Brain microvascular endothelial cell (primary cell): ENCODE measurements at places on chromosomes 5 and 9.

DNA sequence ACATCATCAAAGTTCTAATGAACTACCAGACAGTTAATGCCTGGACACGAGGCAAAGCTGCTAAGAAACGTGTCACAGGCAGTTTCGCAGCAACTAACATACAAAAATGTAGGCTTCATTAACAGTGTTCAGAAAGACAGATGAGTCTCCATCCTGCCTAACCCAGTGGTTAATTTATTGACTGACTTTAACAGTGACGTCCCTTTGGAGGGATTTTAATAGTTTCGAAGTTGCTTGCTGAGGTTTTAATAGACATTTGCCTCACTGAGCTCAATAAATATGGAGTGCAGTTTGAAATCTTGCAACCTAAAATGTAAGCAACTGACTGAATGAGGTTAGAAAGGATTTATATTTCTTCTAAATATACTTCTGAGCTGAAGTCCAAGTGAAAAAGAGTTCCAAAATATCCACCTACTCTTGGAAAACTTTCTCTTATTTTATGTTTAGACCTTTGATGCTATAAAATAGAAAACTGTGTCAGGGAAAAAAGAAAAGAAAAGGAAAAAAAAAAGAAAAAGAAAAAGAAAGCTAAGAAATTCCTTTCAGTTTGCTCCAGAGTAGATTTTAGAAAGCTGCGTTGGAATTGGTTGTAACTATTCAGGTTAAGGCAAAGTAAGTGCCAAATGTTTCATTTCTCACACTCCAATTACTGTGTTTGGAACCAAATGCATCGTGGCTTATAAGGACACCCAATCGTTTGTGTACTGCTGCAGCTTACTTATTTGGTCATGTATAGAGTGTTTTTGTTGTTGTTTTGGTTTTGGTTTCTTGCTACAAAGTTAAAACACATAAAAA lies 2016.6 kb downstream of the MAT2B start:
- DNase-seq, result no peak

GRCh38 chr5:75611311-75612225 lies at the start of gene ANKDD1B:
Gene ANKDD1B (plus strand): TSS chr5:75611453. CDS start chr5:75611635, 182 bp downstream.
- DNase-seq, result peak; percentile 60

DNA sequence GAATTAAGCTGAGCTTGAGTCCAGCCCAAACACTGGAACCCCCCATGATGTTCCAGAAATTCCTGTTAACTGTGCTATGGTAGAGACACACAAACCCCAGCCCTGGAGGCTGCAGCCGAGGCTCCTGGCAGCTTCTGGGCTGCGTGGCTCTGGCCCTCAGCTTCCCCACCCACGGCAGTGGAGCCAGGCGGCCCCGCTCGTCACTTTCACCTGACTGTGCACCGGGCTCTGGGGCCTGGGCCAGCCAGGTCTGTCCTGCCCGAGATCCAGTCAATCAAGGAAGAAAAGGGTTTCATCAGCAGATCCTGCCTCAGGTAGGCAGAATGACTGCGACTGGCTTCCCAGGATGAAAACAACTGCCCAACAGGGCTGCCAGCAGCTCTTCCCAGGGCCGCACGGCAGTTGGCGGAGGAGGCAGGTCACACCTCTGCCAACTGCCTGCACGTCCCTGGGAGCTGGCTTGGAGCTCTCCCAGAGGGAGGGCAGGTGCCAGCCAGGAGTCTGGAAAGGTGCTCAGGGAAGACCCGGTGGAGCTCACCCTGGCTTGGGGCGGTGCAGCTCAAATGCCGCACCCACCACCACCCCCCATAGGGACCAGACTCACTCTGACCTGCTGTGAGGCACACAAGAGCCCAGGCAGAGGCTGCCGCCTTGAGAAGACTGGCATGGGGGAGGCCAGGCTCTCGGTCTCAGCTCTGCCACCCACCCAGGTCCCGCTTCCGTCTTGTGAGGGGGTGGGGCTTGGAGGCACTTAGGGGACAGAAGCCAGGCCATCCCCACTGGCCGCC lies 20.7 kb downstream of the BRD3 start:
- no peak for DNase-seq

GRCh38 chr5:8710426-8710930 lies 835.4 kb downstream of the SEMA5A start:
- no peak for DNase-seq

- no peak for DNase-seq
These were observed 40.6 kb downstream of the ADCY2 start for GRCh38 chr5:7436521-7436920.

DNA sequence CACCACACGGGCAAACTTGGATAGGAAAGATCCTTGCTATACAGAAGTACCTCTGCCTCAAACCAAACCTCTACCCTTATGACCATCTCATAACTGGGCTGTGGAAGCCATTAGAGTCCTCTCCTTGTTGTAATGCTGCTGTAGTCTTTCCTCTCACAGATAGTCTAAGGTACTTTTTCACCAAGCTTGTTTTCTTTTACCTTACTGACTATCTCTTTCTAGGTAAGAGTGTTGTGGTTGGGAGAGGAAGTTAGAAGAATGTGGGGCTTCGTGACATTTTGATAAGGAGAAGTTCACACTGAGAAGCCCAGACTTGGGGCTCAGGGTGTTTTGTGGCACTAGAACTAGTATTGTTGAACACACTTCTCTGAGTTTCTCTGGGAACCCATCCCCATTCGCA lies 8.9 kb downstream of the CFAP95 start:
- no peak for DNase-seq

- no peak for DNase-seq
These were observed 32.2 kb downstream of the ALDH7A1 start for GRCh38 chr5:126562823-126563222.

DNA sequence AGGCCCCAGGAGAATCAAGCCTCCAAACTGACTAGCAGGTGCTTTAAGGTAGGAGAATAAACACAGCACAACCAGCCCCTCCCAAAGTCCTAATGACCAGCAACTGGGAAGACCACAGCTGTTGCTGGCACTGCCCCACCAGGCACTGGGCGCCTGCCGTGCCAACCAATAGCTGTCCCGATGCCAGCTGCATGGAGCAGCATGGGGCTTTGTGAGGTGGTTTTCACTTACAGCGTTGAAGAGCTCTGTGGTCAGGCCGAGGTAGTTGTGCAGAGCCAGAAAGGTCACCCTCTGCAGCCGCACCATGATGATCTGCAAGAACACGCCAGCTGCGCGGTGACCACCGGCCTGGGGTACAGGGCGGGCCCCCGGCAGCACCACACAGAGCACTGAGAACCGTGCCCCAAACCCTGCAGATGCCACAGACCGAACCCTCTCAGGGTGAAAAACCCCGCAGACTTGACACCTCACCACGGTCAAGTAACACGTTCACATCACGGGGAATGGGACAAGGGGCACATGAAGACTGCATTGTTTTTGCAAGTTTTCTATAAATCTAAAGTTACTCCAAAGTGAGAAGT lies 28.7 kb downstream of the PNPLA7 start:
- no peak for DNase-seq

DNA sequence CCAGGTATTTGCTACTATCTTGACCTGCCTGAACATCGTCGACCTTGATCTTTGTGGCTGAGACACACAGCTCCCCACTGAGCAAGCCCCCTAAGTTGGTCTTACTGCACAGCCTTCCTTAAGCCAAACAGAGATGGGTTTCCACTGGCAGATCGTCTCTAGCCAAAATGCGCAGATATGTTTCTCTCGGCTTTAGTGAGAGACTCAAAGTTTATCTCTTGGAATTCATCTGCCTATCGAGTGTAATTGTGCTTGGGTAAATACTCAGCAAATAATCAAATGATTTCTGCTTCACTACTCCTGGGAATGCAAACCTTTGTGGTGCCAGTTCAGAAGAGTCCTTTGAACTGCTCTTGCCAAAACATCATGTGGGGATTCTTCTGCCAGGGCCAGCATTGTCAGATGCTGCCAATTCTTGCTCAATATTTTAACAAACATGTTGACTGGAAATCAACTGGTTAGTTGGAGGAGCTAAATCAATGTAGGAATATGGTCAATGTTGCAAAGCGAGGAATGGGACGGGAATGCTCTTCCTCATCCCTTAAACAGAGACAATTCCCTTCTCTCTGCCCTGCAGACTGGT lies 141.2 kb upstream of the SLC28A3 start:
- no peak for DNase-seq

GRCh38 chr5:57163553-57164006 lies 10.3 kb upstream of the GPBP1 start:
- no peak for DNase-seq

DNA sequence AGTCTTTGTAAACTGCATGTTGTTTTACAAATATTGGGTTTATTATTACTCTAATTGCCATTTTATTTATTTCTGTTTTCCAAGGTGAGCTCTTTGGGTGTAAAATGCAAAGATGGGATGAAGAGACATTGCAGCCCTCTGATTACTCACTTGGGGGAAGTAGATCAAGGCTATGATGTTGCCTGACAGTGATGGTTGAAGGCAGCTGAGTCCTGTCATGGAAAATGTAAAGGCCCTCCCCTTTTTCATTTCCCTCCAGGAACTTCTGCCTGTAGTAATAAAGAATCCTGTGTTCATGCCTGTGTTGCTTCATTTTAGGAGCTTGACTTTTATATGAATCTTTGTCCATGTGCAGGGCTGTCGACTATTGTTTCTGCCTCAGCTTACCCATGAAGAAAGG lies 605.4 kb upstream of the CLINT1 start:
- no peak for DNase-seq

DNA sequence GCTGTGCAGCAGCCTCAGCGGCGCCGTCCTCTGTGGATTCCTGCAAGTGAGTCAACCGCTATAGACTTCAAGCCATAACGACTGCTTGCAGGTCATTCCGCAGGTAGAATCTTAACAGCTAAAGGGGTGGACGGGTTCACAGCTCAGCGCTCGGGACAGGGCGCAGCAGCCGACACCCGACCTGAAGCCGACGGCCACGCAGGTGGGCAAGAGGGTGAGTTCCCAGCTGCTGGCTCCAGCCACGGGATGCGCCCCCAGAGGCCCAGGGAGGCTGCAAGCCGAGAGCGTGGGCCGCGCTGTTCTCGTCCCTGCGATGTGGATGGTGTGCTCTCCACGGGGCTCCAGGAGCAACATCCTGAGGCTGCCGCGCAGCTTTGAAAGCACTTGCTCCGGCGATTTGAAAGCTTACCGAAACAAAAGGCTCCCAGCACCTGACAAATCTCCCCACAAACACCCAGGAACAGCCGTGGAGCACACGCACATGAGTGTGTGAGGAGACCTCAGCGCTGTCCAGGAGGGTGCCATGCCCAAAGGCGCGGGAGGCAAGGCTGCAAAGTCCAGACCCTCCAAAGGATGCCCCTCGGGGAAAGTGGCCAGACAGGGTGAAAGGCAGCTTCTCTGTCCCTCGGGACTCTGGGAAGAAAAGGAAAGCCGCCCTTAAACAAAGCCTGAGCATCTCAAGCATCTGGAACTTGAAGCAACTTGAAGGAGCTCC lies 48.7 kb downstream of the EXD3 start:
- no peak for DNase-seq

- no peak for DNase-seq
These were observed 149.5 kb upstream of the LHFPL2 start for GRCh38 chr5:78797936-78798672.

DNA sequence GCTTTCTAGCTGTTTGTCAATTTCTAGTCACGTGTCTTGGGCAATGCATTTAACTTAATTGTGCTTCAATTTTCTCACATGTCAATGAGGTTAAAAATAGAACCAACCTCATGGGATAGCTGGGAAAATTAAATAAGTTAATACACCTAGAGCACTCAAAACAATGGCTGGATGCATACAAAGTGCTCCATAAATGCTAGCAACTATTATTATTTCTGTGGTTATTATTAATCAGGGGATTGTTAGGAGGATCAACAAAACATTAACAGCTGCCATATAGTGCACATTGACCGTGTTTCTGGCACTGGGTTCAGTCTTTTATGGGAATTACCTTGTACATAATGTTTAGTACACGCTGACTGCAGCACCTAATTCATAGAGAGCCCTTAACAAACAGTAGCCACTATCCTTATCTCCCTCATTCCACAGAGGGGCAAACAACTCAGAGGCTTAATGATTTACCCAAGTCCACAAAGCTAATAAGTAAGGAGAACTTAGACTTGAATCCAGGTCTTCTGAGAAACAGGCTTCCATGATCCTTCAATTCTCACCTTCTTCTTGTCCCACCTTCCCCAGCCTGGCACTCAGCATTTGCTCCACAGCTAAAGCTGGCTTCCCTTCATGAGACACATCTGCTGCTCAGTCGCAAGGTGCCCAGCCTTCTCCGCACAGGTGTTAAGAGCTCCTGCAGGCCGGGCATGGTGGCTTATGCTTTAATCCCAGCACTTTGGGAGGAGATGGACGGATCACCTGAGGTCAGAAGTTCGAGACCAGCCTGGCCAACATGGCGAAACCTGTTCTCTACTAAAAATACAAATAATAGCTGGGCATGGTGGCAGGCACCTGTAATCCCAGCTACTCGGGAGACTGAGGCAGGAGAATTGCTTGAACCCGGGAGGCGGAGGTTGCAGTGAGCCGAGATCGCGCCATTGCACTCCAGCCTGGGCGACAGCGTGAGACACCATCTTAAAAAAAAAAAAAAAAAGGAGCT lies 137.4 kb upstream of the ABCA1 start:
- no peak for DNase-seq

DNA sequence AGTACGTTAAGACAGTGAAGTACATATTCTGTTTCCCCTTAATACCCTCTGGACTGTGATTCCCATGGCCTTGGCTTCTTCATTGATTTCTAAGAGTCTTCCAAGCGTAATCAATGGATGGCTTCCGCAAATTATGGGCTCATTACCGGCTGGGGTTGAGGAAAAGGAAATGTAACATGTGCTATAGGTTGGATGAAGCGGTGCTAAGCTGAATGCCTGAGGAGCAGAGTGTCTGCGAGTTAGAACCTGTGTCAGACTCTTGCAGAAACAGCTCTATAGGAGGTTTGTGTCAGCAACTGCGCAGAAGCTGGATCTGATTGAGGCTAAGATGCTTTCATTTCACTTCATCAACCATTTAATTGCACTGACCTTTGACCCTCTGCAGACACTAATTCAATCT lies 114.3 kb upstream of the CDH18 start:
- no peak for DNase-seq

- no peak for DNase-seq
These were observed 236.1 kb downstream of the ARRDC3 start for GRCh38 chr5:91146905-91147600.

GRCh38 chr9:93204470-93205043 lies 20.6 kb downstream of the WNK2 start:
- DNase-seq, result no peak

GRCh38 chr5:160183075-160183474 lies 46.2 kb upstream of the FABP6 start:
- no peak for DNase-seq

DNA sequence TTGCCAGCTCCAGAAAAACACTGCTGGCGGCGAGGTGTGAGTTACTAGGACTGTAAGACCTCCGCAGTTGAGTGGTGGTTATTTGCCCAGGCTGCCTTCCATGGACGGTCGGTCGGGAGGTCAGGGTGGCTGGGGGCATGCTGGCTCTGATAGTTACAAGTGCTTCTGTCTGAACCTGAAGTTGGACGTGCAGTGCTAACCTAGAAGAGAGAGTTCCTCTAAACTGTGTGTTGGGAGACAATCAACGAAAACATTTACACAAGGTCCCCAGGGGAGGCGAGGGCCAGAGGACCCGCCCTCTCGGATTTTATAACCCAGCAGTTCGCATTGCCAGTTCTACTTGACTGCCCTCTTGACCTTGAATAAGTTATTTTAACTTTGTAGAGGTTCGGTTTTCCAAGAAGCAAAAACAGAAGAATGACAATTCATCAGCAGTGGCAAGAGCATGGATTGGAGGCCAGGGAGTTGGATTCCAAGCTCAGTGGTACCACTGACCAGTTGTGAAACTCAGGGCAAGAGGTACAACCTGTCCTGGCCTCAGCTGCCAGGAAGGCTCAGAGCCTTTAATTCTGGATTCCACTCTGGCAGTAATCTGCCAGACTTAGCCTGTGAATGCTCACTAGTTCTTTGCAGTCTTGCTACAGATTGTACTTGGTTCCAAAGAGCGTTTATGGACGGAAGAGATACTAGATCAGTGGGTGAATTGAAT lies 28.7 kb upstream of the PDE8B start:
- no peak for DNase-seq
